GM19239 (cell line): ENCODE measurements at places on chromosomes 12 and 14.

DNA sequence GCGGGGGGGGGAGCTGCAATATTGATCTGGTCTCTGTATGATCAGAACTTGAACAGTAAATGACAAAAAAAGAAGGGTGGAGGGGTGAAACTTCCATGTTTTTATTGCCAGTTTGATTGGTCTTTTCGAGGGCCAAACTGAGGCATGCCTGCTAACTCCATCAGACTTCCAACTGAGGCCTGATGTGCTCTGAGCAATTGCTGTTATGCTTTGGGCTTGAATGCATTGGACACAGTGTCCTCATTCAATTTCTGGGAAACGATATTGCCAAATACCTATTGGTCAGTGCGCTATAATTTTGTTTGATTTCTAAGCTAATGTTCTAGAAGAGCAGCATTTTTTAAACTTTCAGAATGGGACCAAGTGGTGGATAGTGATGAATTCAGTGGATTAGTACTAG is 2.1 kb upstream of the SLC38A2 start:
- DNase-seq = no peak

DNA sequence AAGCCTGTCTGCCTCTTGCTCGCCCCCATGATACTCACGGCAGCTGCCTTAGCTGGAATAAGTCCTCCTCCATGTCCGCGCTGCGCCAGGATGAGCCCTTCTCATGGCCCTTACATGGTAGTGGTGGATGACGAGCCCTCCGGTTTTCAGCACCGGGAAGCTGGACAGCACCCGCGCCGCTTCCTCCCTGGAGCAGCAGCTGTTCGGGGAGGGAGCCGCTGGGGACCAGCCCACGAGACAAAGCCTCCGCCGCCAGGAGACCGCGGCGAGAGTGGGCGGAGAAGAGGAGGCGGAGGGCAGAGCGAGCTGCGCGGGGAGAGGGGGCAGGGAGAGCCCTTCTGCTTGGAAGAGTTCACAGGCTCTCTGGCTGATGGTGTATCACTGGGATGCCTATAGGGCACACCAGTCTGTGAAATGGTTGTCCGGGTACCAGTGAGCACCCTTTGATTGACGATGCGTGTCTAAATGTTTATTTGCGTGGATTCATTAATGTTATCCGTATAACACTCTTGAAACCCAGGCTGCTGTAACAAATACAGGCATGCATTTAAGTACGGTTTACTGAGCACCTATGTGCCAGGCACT is at the start of gene SVOP:
SVOP (minus strand) TSS at position 273 of the 585 bp plus-strand sequence; CDS start at position 73, 200 bp downstream.
- DNase-seq = no peak

GRCh38 chr12:127044836-127045235 is 1222.1 kb upstream of the TMEM132C start:
- DNase-seq = no peak

GRCh38 chr14:25340882-25341281 is 290.9 kb upstream of the STXBP6 start:
- DNase-seq = no peak

DNA sequence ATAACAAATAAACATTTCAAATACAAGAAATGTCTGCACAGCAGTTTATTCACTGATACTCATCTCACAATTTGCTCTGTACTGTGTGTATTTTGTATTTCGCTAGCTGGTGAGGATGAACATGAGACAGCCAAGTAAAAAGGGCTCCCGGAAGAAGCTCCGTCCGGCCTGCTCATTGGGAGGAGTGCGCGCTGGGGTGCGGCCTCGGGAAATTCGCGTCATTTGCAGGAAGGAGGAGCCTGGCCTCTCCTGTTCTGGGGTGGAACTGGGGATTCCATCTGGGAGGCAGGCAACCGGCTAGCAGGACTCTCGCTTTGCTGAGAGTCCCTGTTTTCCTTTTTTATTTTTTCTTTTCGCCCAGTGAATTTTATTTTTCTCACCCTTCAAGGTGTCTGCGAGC is 368.4 kb upstream of the TMEM132C start:
- no peak for DNase-seq

DNA sequence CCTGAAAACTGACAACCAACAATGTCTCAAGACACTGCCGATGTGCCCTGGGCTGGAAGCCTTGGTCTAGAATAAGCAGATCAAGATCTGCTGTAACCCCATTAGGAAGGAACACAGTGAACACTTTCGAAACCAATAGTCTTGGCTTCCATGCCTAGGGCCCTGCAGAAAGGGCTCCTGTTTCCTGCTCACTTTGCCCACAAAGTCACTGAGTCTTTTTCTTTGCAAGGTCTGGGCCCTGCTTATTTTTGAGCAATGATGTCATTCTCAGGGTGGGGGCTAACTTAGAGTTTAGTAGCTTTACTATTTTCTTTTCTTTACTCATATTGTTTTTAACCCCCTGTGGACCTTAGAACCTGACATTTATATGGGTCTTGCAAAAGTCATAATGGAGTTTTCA is 704.2 kb upstream of the TMEM132C start:
- no peak for DNase-seq

DNA sequence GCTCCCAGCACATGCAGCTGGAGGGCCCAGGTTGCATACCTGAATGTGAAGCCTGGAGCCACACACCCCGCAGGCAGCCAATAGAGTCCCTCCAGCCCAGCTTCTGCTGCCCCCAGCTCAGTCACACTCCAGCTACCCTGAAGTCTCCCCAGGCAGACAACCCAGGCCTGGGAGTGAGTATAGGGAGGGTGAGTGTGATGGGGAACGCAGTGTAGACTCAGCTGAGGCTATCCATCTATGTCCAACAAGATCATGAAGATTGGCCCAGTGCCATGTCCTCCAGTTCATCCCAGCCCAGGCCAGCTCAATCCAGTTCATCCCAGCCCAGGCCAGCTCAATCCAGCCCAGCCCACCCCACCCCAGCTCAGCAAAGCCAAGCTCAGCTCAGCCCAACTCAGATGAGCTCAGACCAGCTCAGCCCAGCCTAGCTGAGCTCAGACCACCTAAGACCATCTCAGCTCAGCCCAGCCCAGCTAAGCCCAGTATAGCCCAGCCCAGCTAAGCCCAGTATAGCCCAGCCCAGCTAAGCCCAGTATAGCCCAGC is 330.4 kb downstream of the TMEM121 start:
- no peak for DNase-seq

DNA sequence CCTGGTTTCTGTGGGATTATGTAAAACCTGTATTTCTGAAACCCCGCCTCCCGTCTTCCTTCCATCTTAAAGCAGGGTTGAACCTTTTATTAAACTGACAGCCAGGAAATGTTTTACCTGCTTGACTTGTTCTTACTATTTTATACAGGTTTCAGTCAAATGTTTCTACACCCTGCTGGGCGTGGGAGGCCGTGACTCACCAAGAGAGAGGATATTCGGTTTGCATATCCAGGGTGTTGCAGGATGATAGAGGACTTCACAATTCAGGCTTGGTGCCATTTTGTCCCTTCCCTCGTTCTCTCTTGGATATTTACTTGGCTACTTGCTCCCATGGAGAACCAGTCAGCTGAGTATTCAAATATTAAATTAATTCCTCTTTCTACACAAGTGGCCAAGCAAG is 69.7 kb downstream of the ARF6 start:
- no peak for DNase-seq

- DNase-seq = no peak
Measured at GRCh38 chr12:168763-169525, 45.0 kb downstream of the SLC6A12 start.
